Small intestine (tissue), 16 donors: ENCODE measurements at places on chromosomes 16 and 17.

DNA sequence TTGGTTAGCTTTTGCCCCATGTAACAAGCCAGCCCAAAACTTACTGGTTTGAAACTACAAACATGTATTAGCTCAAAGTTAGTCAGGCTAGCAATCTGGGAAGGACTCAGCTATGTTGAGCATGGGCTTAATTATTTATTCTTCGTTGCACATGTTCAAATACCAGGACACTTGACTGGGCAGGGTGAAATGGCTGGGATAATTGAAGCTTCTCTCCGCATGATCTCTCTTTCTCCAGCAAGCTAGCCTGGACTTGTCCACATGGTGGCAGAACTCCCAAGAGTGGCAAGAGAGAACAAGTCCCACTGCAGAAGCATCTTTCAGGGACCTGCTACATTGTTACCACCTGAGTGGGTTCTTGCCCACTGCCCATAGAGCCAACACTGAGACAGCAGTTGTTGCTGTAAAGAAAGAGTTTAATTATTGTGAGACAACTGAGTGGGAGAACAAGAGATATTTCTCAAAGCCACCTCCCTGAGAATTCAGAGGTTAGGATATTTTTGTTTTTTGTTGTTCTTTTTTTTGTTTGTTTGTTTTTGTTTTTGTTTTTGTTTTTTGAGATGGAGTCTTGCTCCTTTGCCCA is 16.8 kb upstream of the ATF7IP2 start:
- DNase-seq: no peak

DNA sequence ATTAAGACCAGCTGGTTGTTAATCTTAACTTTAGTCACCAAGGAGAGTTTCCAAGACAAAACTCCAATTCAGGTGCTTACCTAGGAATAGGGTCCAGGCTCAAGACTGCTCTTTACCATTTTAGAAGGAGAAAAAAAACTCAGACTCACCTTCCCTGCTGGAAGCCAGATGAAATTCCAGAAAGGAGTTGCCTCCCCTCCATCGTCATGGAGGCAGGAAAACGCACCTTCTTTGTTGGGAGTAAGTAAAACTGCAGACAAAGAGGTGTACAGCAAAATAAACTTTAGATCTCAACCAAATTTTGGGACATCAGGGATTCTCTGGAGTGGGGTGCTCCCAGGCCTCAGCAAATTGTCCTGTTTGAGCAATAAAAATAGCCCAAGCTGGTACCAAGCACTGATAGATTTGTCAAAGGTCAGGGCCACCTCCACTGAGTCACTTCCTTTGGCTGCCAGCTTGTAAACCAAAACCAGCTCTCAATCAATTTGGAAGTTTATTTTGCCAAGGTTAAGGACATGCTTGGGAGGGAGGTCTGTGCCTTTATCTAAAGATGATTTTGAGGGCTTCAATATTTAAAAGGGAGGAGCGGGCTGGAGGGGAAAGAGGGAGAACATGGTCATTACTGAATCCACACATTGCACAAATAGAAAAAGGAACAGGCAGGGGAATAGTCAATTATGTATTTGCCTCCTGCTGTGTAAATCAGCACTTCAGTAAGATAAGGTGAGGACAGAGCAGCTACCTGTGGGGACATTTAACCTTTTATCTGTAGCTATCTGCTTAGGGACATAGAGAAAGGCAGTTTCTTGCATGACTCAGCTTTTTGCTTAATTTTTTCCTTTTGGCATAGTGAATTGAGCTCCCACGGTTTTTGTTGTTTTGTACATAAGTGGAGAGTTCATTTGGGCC is 1.5 kb upstream of the ALDH3A2 start:
- peak; percentile 60 for DNase-seq

GRCh38 chr16:83653785-83654184 is 154.0 kb upstream of the HSBP1 start:
- DNase-seq: no peak

DNA sequence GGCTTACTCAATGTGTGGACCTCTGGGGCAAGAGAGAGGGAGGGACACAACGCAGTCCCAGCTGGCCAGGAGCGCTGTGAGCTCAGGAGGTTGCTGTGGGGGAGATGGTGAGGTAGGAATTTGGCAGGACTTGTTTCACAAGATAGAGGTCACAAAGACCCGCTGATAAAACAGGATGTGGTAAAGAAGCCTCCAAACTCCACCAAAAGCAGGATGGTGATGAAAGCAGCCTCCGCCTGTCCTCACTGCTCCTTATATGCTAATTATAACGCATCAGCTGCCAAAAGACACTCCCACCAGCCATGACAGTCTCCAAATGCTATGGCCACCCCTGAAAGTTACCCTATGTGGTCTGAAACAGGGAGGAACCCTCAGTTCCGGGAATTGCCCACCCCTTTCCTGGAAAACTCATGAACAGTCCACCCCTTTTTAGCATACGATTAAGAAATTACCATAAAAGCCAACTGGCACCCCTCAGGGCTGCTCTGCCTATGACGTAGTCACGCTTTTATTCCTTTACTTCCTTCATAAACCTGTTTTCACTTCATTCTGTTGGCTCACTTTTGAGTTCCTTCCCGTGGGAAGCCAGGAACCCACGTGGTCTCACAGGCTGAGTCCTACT is 5.3 kb upstream of the EIF4A3 start:
- no peak for DNase-seq

DNA sequence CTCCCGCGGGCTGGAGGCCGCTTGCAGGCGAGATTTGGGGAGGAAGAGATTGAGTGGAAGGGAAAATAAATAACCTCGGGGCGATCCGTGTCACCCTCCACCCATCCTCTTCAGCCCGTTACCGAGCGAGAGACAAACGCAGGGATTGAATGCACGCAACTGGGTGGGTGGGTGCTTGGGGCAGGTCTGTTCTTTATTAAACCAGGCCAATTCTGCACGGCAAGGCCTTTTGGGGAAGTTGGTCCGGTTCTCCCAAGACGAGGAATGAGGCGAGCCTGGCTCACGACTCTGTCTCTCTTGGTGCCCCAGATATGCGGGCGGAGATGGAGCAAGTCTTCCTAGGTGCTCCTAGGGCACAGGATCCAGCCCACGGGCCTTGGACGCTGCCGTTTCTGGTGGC is 396 bp upstream of the HOXB7 start:
- no peak for DNase-seq

DNA sequence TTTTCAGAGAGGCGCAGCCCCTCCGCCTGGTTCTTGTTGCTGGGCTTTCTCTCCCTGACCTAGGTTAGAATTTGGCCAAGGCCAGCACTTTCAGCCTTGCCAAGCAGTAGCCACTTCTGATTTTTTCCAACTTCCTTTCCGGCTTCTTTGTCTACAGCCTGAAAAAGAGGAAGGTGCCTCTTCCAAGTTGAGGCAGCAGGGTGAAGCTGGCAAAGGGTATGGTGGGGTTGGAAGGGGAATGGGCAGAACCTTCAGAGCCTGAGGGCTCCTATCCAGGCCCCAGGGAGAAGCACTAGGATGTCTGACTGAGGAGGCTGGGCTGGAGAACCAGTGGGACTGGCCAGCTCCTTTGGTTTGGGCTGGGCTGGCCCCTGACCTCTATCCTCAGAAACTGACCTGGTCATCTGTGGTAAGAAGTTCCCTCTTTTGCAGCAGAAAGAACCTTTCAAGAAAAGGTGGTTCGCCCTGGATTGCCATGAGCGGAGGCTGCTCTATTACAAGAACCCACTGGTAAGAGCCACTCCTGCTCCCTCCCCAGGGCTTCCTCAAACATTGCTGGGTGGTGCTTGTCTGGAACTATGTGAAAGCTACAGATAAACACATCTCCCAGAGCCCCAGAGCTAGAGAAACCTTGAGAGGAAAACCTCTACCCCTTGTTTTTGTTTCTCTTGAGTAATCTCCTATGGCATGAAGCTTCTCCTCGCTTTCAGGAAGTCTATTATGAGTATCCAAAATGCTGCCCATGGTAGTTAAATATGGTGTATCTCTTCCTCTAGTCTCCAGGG is 16.6 kb upstream of the RNF135 start:
- DNase-seq: no peak

- no peak for DNase-seq
These were observed 18.3 kb downstream of the UBFD1 start for GRCh38 chr16:23575834-23576233.

GRCh38 chr17:44397479-44398440 is 8.3 kb upstream of the ITGA2B start:
- DNase-seq: no peak

- DNase-seq: peak; percentile 36
These were observed 23.0 kb upstream of the TMEM132E start for GRCh38 chr17:34556384-34556783.

DNA sequence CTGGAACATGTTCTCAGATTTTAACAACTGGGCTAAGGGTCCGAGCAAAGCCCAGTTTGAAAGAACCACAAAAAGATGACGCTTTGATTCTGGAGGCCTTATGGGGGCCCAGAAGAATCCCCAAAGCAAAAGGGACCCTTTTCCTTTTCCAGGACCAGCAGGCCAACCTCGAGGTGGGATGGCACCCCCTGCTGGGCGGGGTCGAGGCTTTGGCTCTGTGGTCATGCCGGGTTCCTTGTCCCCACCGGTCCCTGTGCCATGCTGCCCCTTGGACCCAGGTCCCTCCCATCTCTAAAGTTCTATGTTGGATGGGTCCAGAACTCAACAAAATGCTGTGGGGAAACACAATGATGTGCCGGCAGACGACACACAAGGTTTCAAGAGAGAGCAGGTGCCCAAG is 30.9 kb downstream of the TMEM204 start:
- DNase-seq: no peak

- DNase-seq: peak; percentile 50
These were observed 7.0 kb upstream of the SPATA20 start for GRCh38 chr17:50539762-50540559.

DNA sequence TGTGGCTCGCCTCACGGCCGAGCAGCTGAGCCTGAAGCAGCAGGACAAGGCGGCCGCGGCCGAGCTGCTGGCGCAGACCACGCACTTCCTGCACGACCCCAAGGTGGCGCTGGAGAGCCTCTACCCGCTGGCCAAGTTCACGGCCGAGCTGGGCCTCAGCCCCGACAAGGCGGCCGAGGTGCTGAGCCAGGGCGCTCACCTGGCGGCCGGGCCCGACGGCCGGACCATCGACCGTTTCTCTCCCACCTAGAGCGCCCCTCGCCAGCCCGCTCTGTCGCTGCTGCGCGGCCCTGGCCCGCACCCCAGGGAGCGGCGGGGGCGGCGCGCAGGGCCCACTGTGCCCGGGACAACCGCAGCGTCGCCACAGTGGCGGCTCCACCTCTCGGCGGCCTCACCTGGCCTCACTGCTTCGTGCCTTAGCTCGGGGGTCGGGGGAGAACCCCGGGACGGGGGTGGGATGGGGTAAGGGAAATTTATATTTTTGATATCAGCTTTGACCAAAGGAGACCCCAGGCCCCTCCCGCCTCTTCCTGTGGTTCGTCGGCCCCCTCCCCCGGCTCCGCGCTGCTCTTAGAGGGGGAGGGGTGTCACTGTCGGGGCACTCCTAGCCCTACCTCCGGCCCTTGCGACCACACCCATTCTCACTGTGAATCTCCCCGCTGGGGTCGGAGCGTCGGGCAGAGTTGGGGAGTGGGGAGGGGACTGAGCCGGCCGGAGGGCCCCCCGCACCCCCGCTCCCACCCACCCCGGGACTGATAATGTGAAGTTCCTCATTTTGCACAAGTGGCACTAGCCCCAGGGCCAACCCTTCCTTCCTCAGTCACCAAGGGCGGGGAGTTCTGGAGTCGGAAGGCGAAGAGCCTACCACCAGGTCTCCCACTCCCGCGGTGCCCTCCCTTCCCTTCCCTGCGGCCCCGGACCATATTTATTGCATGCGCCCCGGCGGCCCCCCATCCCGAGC is 4.0 kb downstream of the HIC1 start:
- peak; percentile 76 for DNase-seq

DNA sequence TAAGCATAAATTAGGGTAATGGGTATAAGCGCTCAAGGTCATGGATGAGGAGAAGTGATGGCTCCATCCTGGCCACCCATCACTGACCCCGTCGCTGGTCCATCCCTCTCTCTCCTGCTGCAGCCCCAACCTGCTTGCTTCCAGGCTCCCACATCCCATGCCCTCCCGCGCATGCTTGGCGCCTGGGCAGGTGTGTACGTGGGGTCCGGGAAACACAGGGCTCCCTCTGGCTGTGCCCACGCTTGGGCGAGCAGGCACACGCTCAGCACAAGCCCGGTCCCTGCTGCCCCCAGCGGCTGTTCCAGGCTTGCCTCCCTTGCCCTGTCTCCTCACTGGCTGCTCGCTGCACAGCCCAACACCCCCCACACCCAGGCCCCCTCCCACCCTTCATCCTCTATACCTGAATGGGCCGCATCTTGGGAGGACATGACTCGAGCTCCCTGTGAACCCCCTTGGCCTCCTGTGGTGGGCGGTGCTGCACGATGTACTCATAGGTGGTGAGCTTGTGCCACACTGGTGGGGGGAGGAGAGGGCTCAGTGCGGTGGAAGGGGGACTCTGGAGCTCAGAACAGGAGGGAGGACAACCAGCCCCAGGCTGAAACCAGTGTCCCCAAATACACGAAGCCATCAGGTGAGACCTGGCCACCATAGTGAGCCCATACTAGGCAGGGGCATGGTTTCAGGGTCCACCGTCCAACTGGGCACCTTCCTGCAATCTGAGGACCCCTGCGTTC is 4.7 kb upstream of the TPPP3 start:
- DNase-seq: no peak

DNA sequence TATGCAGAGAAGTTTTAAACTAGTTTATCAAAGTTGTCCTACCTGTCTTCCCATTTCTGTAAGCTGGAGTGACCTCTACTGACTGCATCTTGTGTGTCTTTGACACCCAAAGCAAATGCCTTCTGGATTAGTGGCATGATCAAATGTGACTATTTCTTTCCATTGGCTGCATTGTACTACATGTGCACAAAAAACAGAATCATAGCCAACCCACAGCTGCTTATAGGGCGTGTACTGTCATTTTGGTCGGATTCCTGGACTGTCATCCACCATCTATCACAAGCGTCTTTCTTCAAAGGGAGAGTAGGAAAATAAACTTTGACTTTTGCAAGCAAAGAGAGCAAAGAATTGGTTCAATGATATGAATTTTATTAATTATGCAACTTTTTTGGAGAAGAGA is 310.6 kb downstream of the MAP2K6 start:
- no peak for DNase-seq

GRCh38 chr17:31308372-31309334 is 5.2 kb downstream of the EVI2B start:
- peak; percentile 16 for DNase-seq

GRCh38 chr17:32673964-32674363 is 187.2 kb downstream of the CDK5R1 start:
- no peak for DNase-seq

DNA sequence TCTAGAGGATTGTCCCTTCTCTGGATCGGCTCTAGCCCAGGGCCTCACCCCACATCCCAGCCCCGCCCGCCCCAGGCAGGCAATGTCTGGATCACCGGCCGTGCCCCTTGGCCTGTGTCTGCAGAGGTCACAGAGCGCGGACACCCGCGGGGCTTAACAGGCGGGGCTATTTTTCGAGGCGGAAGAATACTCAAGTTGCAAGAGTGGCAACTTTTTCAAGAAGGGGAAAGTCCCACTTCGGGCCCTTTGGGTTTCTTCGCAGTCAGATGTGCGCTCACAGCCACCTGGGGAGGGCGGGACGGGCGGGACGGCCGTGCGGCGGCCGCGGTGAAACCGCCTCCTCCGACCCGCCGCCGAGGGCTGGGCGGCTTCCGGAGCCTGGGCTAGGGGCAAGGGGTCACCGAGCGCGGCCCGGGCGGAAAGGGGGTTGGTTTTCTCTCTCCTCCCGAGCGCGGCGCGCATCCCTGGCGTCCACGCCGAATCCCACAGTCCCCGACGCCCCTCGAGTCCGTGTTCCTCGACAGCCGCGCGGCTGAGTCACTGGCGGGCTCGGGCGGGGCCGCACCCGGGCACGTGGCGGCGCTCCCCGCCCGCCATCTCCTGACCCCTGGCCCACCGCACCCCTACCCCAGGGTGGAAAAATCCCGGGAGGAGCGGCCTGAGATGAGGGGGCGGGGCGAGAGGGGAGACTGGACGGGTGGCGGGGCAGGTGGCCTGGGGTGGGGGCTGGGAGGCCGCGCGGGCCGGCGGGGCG is 1.2 kb upstream of the PFN1 start:
- peak; percentile 91 for DNase-seq
